ENCODE measurements at places on chromosomes 7 and 10.

- DNase-seq, result no peak
Observed at GRCh38 chr10:47137311-47137851, 162.6 kb upstream of the GDF10 start.

GRCh38 chr7:31986878-31987518 lies 83.2 kb downstream of the PDE1C start:
- DNase-seq, result no peak

DNA sequence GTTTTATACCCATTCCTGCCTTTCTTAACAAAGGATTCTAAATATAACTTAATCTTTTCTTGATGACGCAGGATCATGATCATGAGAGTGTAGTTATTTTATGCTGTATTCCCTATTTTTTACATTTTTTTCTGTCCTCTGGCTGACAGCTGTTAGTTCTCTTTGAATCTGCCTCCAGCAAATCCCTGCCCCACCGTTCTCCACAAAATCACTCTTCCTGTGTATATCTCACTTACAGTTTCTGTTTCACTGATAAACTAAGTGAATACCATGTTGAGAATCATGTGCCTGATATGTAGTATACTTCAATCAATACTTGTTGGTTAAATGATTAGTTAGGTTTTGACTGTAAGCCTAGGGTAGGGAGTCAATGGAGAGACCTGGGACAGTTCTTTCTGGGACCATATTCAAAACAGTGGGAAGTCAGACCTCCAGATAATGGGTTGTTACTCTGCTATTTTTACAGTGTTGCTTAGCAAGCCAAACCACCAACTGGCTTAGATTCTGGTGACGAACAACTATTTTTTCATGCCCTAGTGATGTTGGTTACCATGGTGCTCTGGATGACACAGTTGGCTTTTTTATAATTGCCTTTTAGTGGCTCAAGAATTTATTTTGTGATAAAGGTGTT lies 12.8 kb downstream of the CNNM1 start:
- DNase-seq, result no peak

- no peak for DNase-seq
Observed at GRCh38 chr7:147904219-147904576, 686.4 kb upstream of the C7orf33 start.

- DNase-seq, result no peak
Observed at GRCh38 chr7:77349141-77349540, 67.0 kb downstream of the GSAP start.

DNA sequence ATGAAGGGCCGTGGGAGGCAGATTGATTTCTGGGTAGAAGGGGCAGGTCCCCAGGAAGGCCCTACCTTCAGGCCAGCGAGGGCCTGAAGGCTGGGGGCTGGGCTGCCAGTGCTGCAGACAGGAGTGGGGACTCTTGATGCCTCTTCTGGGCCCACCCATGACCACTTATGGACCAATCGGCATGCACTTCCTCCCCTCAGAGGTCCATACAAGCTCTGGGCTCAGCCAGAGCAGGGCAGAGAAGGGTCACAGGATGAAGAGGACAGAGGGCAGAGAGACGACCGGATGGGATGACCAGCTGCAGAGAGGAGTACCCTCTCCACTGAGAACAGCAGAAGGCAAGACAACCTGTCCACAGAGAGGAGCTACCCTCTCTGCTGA lies 120.1 kb downstream of the DYNC2I1 start:
- DNase-seq, result no peak

DNA sequence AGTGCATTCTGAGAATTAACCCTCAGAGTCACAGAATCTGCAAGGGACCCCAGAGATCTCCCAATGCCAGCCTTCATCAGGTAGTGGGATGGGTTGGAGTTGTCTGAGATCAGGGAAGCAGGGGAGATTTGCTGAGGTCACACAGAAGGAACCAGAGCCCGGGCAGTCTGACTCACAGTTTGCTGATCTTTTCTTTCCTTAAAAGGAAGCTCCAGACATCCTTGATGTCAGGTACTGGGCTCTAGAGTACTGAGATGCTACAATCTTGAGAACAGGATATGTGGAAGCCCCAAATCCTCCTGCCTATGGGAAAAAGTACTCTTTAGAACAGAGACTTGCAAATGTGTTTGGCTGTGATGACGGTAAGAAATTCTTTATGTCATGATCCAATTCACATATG lies 706 bp downstream of the TBATA start:
- DNase-seq, result no peak

DNA sequence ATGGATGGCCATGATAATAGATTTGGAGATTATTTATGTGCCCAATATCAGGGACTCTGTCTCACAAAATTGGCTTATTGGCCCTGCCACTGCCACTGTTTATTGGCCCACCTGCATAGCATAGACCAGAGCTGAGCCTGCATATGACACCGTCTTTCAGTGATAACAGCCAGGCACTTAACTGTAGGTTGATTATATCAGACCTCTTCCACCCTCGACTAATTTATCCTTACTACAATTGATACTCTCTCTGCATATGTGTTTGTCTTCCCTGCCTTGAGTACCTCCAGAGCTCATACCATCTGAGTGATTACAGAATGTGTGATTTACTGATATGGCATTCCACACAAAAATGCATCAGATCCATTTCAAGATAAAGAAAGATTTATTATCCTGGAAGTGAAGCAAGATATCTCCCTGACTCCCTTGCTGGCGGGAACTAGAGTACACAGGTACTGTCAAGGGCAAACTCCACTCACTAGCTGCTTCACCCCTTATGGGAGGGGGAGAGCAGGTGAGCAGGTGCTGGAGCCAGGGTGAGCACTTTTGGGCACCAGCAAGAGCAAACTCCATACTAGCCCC lies 13.1 kb upstream of the SAMD9L start:
- DNase-seq, result no peak

- no peak for DNase-seq
Observed at GRCh38 chr10:33087152-33087551, 129.1 kb upstream of the ITGB1 start.

DNA sequence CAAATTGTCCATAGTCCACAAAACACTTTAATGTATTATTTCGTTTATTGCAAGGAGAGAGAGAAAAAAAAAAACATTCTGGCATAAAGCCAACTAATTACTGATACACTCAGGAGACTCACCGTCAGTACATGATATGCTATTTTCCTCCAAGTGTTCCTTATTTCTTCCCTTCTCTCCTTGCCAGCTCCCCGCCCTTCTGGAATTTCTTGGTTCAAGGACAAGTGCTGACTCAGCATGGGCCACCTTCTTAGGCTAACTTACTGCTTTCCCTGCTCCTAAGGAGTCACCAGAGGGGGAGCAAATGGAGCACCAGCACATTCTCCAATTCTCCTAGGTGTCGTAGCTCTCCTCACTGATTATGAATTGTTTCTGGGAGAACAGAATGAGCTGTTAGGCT lies 133.8 kb upstream of the HDAC9 start:
- no peak for DNase-seq

- DNase-seq, result no peak
Observed at GRCh38 chr7:117146511-117146910, 176.3 kb downstream of the WNT2 start.

GRCh38 chr10:29756451-29756850 lies 121.7 kb upstream of the SVIL start:
- no peak for DNase-seq

Measured in stimulated activated naive CD4-positive, alpha-beta T cell treated with Interleukin-2 at 50 U/mL for 16 hours (primary cell).